ENCODE measurements at places on chromosomes 11 and 22.

DNA sequence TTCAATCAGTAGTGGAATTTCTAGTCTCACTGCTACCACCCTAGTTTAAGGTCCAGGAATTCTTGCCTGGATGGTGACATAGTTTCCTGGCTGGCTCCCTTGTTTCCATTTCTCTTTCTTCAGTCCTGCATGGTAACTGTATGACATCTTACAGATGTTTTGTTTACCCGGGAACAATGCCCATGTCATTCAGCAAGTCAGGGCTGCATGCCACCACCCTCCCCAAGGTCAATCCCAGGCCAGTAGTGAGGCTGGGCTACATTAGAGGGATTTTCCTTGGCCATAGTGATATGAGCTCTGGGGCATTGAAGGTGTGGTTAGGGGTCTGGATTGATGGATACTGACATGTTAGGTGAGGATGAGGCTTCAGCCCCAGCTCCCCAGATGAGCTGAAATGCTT, 114.9 kb upstream of the E2F8 start:
- no peak for DNase-seq

DNA sequence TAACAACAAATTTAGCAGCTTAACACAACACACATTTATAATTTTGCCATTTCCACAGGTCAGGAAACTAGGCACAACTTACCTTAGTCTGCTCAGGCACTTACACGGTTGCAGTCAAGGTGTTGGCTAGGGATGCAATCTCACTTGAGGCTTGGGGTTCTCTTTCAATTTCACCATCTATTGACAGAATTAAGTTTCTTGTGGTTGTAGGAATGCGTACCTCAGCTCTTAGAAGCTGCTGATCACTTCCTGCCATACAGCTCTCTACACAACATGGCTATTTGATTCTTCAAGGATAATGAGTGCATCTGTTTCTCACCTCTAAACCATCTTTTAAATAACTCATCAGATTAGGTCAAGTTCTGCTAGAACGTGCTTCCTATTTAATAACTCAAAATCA, 968.1 kb downstream of the LRRC4C start:
- no peak for DNase-seq

DNA sequence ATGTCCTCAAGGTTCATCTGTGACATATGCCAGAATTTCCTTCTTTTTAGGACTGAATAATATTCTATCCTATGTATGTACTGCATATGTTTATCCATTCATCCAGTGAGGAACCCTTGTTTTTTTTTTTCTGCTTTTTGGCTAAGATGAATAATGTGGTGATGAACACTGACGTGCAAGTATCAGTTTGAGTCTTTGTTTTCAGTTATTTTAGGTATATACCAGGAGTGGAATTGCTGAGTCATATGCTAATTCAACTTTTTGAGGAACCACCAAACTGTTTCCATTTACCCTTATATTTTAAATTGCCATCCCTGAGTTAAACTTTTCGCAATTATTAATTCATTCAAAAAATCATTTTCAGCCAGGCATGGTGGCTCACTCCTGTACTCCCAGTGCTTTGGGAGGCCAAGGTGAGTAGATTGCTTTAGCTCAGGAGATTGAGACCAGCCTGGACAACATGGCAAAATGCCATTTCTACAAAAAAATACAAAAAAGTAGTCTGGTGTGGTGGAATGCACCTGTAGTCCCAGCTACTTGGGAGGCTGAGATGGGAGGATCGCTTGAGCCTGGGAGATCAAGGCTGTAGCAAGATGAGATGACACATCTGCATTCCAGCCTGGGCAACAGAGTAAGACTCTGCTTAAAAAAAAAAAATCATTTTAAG, 64.2 kb downstream of the MICAL2 start:
- no peak for DNase-seq

DNA sequence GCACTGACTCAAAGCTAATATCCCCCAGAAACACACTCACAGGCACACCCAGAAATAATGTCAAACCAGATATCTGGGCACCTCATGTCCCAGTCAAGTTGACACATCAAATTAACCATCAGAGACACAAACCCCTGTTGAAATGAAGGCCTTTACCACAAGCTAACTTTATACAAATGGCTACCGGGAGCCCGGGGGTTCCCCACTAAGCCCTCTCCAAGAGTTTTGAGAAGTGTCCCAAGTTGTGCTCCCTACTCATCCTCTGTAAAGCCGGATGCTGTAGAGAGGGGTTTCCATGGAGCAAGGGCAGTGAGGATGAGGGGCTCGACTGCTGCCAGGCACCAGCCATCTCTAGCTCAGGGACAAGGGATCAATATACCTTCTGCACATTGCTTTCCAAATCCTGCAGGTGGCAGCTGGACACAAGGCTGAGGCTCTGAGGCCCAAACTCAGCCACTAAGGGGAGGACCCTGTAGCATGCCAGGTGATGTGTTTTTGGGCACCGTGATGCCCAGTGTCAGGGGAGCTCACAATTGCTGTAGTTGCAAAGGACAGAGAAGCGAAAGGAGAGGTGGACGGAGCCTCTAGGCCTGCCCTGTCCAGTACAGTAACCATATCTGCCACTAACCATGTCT, 145.7 kb downstream of the TTC17 start:
- DNase-seq, result no peak

DNA sequence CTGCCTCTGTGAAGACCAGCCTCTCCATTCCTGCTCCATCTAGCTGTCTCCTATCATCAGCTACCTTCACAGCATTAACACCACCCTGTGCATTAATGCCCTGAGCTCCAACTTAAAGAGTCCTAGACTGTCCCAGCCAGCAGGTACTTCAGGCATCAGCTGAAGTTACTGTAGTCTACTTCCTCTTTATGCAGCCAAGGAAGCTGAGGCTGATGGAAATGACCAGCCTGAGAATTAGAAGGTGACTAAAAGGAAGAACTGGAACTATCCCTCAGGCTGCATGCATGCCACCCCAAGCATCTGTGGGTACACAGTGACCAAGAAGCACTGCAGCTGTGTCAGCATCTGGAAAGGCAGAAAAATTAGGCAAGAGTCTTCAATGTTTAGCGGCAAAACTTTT, 28.2 kb downstream of the MS4A10 start:
- no peak for DNase-seq

GRCh38 chr11:60991457-60991856, 20.0 kb downstream of the CD6 start:
- no peak for DNase-seq

DNA sequence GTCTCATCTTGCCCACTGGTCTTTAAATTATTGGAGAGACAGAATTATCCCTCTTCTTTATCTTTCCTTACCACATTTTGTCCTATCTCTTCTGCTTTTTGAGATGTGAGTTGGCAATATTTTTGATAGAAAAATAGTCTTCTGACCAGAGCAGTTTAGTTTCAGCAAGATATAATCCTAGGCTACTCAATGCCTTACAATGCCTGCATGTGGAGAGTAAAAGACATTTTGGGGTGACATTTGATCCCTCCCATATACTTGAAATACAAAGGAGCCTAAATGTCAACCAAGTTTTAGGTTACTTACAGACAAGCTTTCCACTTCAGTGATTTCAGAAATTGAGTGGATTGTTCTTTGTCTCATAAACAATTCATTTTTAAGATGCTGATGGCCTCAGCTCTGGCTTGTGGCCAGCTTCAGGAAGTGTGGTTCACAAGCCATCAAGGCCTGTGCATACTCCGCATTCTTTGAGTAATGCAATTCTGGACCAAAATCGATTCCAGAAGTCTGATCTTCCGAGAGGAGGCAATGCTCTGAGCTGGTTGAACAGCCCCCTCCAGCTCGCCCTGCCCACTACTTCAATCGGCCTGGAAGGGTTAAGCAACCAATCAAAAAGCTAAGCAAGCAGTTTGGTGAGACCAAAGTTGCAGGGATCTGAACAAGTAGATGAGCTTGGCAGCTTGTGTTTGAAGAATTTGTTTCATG, 274.4 kb downstream of the BLID start:
- DNase-seq, result no peak

DNA sequence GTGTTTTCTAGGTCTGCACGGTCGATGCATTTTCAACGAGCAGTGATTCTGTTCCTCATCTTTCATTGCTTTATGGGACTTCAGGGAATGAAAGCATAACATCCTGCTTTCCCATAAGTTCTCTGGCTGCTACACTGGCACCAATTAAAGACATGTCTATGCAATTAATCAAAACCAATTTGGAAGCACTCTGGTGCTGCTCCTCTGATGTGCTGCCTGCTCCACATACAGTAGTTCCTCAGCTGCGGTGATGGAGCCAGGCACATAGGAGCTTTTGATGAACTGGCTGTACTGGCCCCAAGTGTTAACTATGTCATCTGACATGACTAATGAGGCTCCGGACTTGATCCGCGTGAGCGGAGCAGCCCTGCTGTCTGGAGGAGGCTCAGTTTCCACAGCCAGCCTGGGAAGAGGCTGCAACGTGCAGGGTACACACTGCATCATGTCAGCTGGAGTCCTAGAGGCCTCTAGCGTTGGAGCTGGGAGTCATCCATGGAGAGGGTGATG, 29.8 kb downstream of the GVQW3 start:
- no peak for DNase-seq

- no peak for DNase-seq
Measured at GRCh38 chr11:44681698-44682097, 45.1 kb upstream of the TSPAN18 start.

- no peak for DNase-seq
Measured at GRCh38 chr11:3623121-3623520, 18.7 kb downstream of the ART5 start.

GRCh38 chr11:94519478-94520084, 7.3 kb downstream of the C11orf97 start:
- peak; percentile 47 for DNase-seq

GRCh38 chr11:73445980-73446379, 69.8 kb downstream of the RELT start:
- no peak for DNase-seq

DNA sequence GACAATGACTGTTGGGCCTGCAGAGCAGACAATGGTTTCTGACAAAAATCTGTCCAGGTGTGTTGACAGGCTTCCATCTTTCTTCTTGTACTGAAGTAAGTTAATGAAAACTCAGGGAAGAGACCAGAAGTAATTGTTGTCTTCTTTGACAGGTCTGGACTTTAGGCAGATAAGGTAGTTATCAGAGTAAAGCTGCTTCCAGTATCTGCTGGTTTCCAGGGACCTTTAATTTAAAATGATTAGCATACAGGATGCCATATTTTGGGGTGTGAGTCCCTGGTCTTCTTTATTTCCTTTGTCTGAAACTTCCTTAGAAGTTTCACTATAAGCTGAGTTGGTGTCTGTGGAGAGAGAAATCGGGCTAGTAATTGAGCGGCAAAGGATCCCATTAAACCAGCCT, 1.4 kb downstream of the TMX2 start:
- no peak for DNase-seq

GRCh38 chr11:14015711-14016110, 53.2 kb downstream of the SPON1 start:
- DNase-seq, result no peak

DNA sequence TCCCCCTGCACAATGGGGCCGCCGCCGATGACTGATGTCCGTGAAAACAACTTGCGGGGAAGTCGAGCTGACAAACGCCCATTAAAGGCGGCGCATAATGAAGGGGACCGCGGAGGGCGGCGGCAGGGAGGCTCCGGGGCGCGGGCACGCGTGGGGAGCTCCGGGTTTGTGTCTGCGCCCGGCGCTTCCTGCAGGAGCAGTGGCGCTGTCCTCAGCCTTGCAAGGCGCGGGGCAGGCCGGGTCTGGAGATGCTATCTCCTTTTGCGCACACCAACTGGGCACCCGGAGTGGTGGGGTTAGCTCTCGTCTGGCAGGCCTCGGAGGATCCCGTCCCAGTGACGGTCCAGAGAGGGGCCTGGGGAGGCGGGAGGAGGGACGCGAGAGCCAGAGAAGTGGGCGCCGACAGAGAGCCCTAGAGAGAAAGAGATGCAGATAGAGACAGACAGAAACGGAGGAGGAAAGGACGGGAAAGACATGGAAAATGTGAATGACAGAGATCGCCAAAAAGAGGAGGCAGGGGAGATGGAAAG, 390 bp upstream of the FGF3 start:
- DNase-seq, result no peak

- DNase-seq, result no peak
Measured at GRCh38 chr11:12389676-12390657, 12.6 kb downstream of the PARVA start.

DNA sequence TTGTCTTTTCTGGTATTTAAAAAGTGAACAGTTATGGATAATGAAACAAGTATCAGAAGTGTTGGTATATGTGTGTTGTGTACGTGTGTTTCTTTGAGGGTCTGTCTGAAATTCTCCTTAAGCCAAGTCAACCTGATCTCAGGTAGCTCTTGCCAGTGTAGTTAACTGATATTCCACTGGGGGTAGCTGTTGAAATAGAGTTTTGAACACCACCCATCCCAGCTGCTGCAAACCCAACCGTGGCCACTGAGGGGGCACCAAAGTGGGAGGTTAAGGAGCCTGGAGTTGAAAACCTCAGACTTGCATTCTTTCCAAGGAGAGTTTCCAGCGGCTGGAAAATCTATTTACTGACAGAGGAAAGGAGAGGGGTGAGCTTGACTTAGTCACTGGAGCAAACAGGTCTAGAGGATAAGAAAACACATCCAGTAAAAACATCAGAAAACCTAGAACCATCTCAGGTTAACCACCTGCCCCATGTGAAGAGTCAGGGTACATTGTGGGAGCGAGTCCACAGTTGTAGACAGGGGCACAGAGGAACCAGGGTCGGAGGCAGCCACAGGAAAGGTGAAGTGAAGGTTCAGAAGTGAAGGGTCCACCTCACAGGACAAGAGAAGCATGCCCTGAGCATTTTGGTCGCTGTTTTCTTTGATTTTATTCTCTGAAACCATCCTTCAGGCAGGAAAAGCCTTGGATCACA, 8.8 kb upstream of the CUL5 start:
- DNase-seq, result peak; percentile 45

DNA sequence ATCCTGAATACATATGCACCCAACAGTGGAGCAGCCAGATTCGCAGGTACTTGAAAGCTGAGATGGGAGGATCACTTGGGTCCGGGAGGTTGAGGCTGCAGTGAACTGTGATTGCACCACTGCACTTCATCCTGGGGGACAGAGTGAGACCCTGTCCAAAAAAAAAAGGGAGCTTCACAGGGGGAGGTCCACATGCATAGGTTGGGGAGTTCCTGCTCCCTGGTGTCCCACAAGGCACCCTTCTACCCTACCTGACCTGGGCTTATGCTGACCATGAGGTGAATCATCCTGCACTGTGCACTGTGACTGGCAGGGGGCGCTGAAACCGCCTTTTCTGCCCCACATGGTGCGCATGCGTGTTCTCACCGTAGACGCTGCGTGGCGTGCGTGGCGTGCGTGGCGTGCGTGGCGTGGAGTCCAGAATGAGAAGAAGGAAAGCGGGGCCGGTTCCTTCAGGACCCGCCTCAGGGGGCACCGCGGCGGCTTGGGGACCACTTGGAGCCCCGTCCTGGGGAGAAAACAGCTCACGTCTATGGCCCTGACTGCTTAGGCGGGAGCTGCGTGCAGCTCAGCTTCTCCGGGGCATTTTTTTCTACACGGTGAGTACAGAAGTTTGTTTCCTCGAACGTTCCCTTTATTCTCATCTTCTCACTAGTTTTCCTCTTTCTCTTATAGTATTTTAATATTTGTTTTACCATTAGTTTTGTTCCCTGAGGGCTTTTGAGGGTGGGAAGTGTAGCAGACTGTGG, 116.6 kb upstream of the GRK3 start:
- peak; percentile 89 for DNase-seq

GRCh38 chr11:130650456-130651030, 202.1 kb downstream of the ADAMTS15 start:
- DNase-seq, result no peak

All from CD4-positive, alpha-beta T cell treated with Interleukin-12 subunit alpha and Interleukin-12 subunit beta, for 1 hour (primary cell).